ENCODE measurements at places on chromosomes 2 and 18. TPM values are rescaled to one million over a fixed set of nuclear protein-coding genes. Genes with fewer than 3 reads are reported as not detected.

The PLCD4 gene
- 0.64 TPM for polyA plus RNA-seq

The ACMSD gene
- polyA plus RNA-seq, result not detected

The PLGLB2 gene
- polyA plus RNA-seq, result 1.3 TPM

The GTF2A1L gene
- polyA plus RNA-seq, result 3.0 TPM

The FAP gene
- not detected for polyA plus RNA-seq

The KLHL30 gene
- polyA plus RNA-seq, result 0.19 TPM

The REG3A gene
- polyA plus RNA-seq, result 3.2 TPM

The SERPINB11 gene
- not detected for polyA plus RNA-seq

Data from sigmoid colon (tissue), 7 donors.